ENCODE measurements at places on chromosomes 5 and 9. TPM values are rescaled to one million over a fixed set of nuclear protein-coding genes. Genes with fewer than 3 reads are reported as not detected.

DNA sequence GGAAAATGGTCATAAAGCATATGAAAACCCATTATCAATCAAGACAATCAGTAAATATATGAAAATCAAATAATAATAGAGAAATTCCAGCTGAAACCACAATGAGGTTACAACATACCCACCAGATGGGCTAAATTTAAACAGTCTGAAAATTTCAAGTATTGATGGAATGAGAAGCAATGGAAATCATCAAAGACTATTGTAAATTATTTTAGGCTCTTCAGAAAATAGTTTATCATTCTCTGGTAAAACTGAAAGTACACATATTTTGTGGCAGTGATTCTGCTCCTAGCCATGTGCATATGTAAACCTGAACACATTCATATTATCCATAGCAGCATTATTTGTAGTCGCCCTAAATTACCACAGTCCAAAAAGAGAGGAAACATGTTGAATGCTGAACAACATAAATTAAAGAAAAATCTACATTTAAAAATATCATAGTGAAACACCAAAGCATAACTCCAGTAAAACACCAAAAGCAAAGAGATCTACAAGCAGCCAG lies 215.3 kb downstream of the PRELID2 start:
- peak; percentile 34 for DNase-seq

Gene UBAC1
- total RNA-seq, result 27.6 TPM

DNA sequence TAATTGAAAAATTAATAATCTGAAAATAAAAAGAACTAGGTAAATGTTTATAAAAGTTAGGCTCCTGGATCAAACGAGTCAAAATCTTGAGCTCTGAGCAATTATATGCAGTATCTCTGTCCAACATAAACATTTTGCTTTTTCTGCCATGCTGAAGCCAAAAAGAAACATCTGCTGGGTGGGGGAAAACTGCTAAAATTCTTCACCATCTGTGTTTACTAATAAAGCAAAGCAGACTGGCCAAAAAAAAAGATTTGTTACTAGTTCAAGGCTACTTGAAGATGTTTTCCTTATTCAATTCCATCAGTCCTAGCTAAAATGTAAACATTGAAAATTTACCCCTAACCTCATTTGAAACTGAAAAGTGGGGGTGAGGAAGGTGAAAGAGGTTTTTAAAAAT lies 29.7 kb downstream of the GTF3C4 start:
- DNase-seq, result peak; percentile 80

DNA sequence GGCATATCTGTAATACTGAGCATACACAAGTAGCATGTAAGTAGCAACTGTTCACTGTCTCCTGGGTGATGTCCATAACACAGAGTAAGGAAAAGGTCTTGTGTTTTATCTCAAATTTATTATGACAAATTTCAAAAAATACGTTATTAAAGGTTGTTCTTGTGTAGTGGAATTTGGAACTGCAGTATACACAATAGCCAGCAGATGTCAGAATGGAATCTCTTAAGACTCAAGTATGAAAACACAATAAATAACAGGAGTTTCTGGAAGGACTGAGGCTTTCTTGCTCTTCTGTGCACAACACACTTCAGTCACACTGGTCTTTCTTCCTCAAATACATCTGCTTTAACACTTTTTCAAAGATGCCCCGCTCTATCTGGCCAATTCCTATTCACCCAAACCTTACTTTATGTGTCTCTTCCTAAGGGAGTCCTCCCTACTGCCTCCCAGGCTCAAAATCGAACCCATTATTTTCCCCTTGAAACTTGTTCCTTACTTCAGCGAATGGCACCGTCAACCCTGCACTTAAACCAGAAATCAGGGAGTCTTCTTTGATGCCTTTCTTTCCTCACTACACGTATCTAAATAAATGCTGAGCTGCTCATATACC lies 6.5 kb upstream of the FBXO10 start:
- DNase-seq, result peak; percentile 80

DNA sequence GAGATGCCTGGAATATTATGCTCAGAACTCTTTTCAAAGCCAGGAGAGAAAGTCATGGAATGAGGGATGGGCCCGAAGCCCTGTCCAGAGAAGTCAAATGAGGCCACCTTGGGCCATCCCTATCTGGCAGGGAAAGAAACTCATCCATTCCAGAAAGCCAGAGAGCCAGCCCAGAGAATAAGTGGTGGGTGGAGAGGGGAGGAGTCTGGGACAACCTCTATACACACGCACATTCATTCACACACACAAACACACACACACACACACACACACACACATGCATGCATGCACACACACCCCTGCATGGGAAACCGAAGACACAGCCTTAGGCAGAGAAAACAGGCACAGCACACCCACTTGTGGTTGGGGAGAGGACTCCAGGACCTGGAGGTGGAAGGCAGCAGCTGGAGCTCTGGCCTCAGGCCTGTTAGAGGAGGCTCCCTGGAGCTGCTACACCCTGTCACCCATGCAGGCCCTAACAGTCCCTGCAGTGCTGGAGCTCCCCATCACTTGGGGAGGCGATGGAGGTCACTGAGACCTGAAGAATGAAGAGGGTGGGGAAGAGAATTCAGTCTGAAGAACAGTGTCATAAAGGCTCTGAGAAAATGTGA lies 38.0 kb downstream of the TGFBI start:
- DNase-seq, result peak; percentile 78

Gene SOWAHA
- total RNA-seq, result under 0.01 TPM

Gene COL5A1
- total RNA-seq, result 295 TPM

- no peak for DNase-seq
These were observed 46.9 kb upstream of the HSD17B4 start for GRCh38 chr5:119405419-119405818.

DNA sequence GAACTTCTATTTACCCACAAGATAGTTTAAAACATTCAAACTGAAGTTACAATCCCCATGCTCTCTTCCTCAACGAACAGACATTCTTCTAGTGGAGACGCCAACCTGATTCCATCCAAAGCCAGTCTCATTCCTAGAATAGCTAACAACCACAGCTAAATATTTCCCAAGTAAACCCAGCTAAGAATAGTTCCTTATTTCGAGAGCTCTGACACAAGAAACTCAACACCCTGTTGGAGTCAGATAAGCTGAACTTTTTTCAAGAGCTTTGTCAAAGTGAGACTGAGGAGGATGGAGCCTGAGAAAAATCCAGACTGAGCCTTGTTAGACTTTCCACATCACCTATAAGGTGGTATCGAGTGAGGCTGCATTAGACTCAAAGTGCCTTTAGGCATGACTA lies 56.7 kb upstream of the RPS23 start:
- peak; percentile 93 for DNase-seq

- DNase-seq, result peak; percentile 81
These were observed 103.5 kb upstream of the NR3C1 start for GRCh38 chr5:143506836-143507552.

DNA sequence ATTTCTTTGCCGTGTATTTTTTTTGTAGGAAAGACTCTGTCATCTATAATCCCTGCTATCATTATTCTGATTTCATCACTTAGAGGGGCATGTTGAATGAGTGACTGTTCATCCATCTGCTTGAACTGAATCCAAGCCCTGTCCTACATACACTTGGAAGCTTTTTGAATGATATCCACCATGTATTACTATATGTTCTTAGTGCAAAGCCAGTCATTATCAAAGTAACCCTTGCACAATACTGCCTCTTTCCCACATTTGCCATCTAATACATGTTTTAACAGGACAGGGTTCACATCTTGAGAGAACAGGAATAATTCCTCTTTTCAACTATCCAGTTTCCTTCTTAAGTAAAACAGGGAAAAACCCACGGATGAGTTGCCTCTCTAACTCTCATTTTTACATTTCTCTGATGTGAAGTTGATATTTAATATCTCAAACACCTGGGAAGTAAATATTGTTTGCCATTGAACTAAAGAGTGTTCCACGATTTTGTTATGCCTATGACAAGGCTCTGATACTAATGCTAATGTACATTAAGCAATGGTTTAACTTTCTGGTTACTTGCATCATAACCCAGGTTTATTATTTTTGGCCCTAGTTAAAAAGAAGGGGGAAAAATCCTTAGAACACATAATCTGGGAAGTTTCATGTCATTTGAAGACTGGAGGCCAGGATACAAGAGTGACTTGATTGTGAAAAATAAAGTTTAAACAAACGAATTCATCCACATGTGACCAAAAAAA lies 103.7 kb upstream of the TARS1 start:
- no peak for DNase-seq

GRCh38 chr9:98940276-98940675 lies 3.4 kb upstream of the COL15A1 start:
- DNase-seq, result no peak

DNA sequence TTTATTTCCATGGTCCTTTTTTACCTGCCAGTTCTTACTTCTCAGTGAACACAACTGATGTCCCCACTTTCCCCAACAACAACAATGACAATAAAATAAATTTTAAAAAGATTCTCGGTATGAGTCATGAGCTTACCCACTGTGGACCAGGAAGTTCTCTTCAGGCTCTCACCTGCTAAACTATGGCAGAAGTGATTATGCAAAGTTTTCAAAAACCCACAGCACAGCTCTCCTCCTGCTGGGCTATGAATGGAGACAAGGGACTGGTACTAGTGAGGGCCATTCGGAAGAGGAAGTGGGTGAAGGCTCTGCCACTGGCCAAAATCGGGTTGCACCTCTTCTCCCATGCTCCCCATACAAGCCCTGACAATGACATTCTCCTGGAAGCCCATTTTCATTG lies 429.4 kb downstream of the PIK3R1 start:
- no peak for DNase-seq

GRCh38 chr9:97773091-97773490 lies 76.0 kb upstream of the XPA start:
- no peak for DNase-seq

Gene HSD17B3
- not detected for total RNA-seq

DNA sequence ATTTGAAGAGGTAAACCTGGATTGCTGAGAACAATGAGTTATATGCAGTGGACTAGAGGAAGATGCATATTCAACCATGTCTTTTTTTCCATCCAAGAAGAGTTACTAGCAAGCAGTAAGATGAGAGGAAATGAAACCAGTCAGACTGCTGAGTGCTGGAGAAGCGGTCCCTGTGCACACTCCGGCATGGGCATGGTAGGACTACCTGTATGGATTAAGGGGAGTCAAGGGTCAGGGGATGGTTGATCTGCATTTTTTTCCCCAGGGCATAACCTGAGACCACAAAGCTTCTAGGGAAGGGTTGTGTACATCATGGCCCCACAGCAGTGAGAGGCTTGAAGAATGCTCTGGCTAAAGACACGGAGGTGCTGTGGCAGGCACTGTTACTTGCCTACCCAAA lies 76.6 kb upstream of the ZNF169 start:
- no peak for DNase-seq

GRCh38 chr5:33748754-33749153 lies 143.0 kb downstream of the ADAMTS12 start:
- DNase-seq, result no peak

- DNase-seq, result no peak
These were observed 39.4 kb downstream of the GALNT12 start for GRCh38 chr9:98846879-98847278.

DNA sequence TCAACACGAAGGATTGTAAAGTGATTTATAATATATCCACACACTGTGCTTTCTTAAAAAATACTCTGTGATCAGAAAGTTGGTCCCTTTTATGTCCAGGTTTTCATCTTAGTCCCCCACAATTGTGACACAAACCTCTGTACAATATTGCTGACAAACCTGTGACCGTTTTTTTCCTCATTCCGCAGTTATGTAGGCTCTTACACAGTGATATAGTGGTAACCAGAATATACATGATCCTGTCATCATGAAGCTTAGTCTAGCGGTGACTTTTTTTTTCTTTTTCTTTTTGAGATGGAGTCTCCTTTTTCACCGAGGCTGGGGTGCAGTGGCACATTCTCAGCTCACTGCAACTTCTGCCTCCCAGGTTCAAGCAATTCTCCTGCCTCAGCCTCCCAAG lies 8.7 kb downstream of the ANP32B start:
- DNase-seq, result no peak

Gene KCNT1
- total RNA-seq, result not detected

Gene CDKN2B
- 58.3 TPM for total RNA-seq

DNA sequence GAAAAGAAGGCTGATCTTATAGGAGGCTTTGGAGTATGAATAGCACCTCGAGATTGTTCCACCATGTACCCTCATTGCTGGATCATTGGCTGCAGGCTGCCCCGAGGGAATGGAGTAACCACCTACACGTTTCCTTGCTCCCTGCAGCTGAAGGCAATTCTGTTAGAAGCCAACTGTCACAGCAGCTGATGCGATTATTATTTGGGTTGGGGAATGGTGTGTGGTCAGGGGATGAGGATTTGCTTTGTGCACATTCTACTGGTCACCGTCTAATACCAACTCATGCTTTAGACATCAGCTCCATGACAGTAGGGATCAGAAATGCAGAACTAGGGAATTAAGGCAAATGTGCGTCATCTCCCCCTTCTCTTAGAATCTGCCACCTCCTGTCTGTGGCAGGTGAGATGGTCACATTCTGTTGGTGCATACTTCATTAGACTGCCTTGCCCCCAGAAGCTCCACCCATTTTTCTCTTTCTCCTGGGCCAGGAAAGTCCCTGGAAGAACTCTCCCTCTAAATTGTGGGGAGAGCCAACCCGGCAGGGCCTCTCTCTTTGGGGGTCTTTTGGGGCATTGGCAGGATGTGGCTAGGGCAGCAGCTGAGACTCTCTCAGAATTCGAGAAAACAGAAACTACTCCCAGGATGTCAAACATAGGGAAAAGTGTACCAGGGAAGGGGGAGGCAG lies 32.8 kb downstream of the NEUROG1 start:
- DNase-seq, result no peak

GRCh38 chr5:124702525-124702924 lies 43.9 kb downstream of the ZNF608 start:
- DNase-seq, result no peak

GRCh38 chr5:110043025-110043424 lies 353.3 kb downstream of the MAN2A1 start:
- no peak for DNase-seq

DNA sequence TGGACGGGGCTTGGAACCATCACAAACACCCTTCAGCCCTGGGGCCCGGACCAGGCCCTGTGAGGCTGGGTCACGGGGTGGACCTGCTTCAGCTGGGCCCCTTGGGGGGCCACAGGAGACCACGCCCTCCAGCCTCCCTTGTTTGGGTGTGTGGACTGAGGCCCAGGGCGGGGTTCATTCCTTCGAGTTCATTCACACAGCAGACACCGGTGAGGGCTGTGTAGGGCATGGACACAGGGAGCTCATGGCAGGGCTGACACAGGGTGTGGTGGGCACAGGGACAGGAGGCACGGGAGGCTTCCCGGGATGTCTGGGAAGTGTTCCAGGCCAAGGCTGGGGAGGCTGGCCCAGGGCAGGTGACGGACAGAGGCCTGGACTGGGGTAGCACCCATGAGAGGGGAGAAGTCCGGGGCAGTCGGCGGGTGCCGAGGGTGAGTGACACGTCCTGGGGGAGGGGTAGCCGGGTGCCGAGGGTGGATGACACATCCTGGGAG lies 8.9 kb downstream of the DNLZ start:
- peak; percentile 54 for DNase-seq

- DNase-seq, result no peak
These were observed 140.8 kb downstream of the CDH6 start for GRCh38 chr5:31334061-31334860.

Measured in fibroblast of villous mesenchyme (primary cell).